Activated effector memory CD4-positive, alpha-beta T cell treated with Interleukin-2 at 50 U/mL for 16 hours (primary cell): ENCODE measurements at places on chromosomes 16 and 17.
A peak's percentile ranks its signal among the peaks of the same experiment; 100 is the strongest.

GRCh38 chr17:6521586-6521985 lies 34.8 kb downstream of the PITPNM3 start:
- DNase-seq, result no peak

- no peak for DNase-seq
These were observed 101.1 kb downstream of the ZNF18 start for GRCh38 chr17:11896199-11896598.

- DNase-seq, result no peak
These were observed 18.2 kb downstream of the HEATR6 start for GRCh38 chr17:60060474-60060873.

DNA sequence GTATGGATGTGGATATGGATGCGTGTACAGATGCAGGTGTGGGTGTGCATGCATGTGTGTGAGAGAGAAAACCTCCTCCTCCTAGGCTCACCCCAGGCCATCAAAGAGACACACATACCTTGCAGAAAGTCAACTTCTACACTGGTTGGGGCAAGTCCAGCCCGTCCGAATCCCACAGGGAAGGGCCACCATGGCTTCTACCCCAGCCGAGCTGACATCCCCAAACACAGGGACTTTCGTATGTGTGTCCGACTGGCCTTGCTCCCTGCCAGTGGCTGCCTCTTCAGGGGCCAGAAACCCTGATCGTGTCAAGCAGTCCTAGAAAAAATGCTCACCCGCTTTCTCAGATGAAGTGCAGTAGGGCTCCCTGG lies 134.2 kb downstream of the XYLT1 start:
- no peak for DNase-seq

GRCh38 chr17:17205368-17206123 lies 587 bp downstream of the PLD6 start:
- peak; percentile 50 for DNase-seq
